ENCODE measurements at places on chromosomes 4 and X. TPM values are rescaled to one million over a fixed set of nuclear protein-coding genes. Genes with fewer than 3 reads are reported as not detected.

GRCh38 chr4:85806334-85806733 lies 331.4 kb downstream of the ARHGAP24 start:
- no peak for DNase-seq
- H3K27me3 ChIP-seq, result no peaks in the 10 kb centered on the region
- H3K27ac ChIP-seq, result no peak overlapping the region
- H3K4me3 ChIP-seq, result no peak overlapping the region
- H3K4me1 ChIP-seq, result no peaks in the 10 kb centered on the region
- H3K36me3 ChIP-seq, result no peaks in the 10 kb centered on the region

DNA sequence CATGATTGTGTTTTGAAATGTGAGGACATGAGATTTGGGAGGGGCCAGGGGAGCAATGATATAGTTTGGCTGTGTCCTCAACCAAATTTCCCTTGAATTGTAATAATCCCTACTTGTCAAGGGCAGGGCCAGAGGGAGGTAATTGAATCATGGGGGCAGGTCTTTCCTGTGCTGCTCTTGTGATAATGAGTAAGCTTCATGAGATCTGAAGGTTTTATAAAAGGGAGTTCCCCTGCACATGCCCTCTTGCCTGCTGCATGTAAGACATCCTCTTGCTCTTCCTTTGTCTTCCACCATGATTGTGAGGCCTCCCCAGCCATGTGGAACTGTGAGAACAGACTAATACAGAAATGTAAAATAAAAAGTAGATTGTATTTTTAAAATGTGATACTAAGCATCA lies 1294.9 kb downstream of the ADGRL3 start:
- H3K4me3 ChIP-seq, result no peak overlapping the region
- H3K4me1 ChIP-seq, result no peaks in the 10 kb centered on the region
- H3K36me3 ChIP-seq, result no peaks in the 10 kb centered on the region
- no peak overlapping the region for H3K27ac ChIP-seq
- no peaks in the 10 kb centered on the region for H3K27me3 ChIP-seq

The MAGEA9B gene
- not detected for total RNA-seq

The TMPRSS11D gene
- total RNA-seq, result not detected

DNA sequence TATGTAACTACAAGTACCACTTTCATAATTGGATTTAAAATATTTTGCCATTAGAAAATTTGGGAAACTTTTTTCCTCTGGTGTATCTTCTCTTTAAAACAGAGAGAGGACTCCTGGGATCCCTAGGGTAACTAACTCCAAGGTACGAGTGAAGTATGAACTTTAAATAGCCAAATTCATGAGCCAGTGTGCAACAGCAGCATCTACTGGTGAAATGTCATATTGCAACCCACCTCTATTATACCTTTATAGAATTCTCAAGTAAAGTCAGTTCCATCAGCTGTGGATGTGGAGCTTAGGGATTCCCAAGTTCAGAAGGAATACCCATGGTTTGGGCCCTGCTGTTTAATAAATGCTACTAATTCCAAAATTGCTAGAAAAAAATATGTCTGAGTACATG lies 282.7 kb upstream of the TAPT1 start:
- no peaks in the 10 kb centered on the region for H3K4me1 ChIP-seq
- H3K36me3 ChIP-seq, result no peaks in the 10 kb centered on the region
- DNase-seq, result no peak
- H3K27ac ChIP-seq, result no peak overlapping the region
- H3K4me3 ChIP-seq, result no peak overlapping the region
- no peaks in the 10 kb centered on the region for H3K27me3 ChIP-seq

DNA sequence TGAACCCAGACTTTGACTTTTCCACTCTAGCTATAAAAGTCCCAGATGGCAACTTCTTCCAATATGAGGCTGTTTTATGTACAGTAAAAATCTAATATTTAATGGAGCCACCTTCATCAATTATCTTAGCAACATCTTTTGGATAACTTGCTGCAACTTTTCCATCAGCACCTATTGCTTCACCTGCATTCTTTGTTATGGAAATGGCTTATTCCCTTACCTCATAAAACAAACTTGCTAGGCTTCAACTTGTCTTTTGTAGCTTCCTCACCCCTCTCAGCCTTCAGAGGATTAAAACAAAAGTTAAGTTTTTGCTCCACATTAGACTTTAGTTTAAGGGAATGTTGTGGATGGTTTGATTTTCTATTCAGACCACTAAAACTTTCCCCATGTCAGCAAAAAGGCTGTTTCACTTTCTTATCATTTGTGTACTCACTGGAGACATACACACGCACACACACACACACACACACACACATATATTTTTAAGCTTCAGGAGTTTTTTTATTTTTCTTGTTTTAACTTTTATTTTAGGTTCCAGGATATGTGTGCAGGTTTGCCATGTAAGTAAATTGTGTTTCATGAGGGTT lies 1296.1 kb upstream of the PABPC4L start:
- H3K4me1 ChIP-seq, result no peaks in the 10 kb centered on the region
- H3K27me3 ChIP-seq, result no peaks in the 10 kb centered on the region

DNA sequence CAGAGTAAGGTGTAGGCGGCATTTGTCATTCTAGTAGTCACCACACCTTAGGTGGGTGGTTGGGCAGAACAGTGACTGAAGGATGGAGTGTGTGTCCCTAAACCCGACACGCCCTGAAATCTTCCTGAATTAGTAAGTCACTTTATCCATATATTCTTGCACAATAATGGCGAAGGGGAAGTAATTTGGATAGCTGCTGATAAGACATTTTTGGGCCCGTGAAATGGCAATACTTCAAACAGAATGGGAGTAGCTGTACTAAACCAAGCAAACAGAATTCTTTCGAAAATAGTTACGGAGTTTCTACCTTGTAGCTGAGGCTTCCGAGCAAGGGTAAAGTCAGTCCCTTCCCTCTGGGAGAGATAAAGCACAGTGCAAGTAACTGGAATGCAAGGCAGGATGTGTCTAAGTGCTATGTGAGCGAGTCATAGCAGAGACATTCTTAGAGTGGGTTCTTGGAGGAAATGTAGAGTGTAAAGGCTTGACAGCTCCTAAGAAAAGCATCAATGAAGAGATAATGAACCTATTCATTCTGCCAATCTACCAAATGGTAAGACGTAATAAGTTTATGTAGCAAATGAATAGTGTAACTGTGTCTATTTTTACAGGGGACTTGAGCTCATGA lies 72.8 kb downstream of the CLCN5 start:
- H3K27ac ChIP-seq, result no peak overlapping the region
- no peaks in the 10 kb centered on the region for H3K27me3 ChIP-seq
- no peaks in the 10 kb centered on the region for H3K36me3 ChIP-seq
- H3K4me1 ChIP-seq, result peaks cover 6% of the 10 kb centered on the region
- no peak overlapping the region for H3K4me3 ChIP-seq

GRCh38 chrX:65920620-65921019 lies 119.3 kb downstream of the VSIG4 start:
- no peaks in the 10 kb centered on the region for H3K36me3 ChIP-seq
- no peaks in the 10 kb centered on the region for H3K27me3 ChIP-seq
- no peak overlapping the region for H3K4me3 ChIP-seq
- H3K27ac ChIP-seq, result no peak overlapping the region

The FAM47A gene
- not detected for total RNA-seq

- H3K36me3 ChIP-seq, result no peaks in the 10 kb centered on the region
- no peak overlapping the region for H3K27ac ChIP-seq
- no peaks in the 10 kb centered on the region for H3K27me3 ChIP-seq
- H3K4me1 ChIP-seq, result no peaks in the 10 kb centered on the region
- H3K4me3 ChIP-seq, result no peak overlapping the region
- no peak for DNase-seq
Measured at GRCh38 chr4:86106475-86106874, 253.4 kb downstream of the MAPK10 start.

DNA sequence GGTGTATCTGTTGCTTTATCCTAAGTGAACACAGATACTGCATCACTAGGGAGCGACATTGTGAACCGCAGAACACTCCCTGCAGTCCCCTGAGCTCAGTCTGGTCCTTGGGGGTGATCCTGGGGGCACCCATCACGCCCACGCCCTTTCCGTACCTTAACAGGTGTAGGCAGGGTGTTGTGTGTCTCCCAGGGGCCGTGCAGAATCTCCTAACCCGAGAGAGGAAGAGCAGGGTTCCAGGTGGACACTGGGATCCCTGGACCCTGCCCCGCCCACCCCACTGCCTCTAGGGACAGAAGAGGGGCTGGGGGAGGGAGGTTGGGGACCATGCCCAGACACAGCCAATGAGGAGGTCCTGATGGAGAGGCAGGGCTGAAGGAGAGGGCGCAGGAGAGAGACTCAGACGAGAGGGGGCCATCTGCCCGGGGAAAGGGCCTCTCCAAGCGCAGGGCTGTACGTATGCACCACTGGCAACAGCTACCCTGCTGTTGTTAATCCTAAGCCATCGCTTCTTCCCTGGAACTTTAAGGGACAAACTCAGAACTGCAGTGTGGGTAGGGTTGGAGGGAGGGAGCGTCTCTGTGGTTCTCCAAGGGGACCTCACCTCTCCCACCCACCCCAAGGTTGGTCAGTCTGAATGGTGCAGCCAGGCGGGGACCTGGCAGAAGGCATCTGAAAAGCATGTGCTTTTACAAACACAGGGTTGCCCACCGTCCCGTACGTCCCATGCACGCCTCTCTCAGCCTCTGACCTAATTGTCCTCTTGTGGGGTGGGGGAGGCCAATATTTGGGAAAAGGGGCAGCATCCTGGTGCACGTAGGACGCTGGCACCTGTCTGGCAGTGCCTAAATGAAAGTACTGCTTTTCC lies 2.5 kb downstream of the P2RY8 start:
- peak; percentile 64 for DNase-seq
- peak overlapping the region; percentile 94 for H3K4me3 ChIP-seq
- peak overlapping the region; percentile 99 for H3K27ac ChIP-seq
- peaks cover 15% of the 10 kb centered on the region for H3K4me1 ChIP-seq

DNA sequence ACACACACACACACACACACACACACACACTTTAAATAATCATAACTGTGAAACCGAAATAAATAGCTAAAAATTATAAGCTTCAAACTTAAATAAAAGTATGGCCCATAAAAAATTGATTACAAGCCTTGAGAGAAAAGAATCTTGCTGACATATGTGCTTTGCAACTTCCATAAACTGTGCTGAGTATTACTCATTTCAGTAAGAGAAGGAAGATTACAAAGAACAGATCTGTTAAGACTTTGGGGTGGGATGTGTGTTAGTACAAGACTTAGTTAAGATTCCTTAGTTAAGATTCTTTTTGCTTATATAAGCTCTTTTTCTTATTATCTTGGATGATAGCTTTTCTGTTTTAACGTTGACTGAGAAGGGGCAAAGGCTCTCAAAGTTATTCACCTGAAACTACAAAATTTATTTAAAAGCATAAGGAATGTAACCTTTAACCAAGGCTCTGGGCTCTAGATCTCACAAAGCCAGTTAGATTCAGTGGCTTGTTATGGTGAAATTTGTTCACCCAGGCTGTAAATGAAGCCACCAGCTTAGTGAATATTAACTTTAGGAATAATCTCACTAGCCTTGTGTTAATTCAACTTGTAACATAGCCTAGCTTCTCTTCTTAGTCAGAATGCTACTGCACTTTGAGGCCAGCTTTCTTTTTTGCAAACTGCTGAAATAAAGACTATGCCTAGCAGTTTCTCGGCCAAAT lies 58.2 kb downstream of the ARSJ start:
- no peaks in the 10 kb centered on the region for H3K36me3 ChIP-seq
- DNase-seq, result no peak
- H3K4me3 ChIP-seq, result no peak overlapping the region
- no peak overlapping the region for H3K27ac ChIP-seq

The CCSER1 gene
- total RNA-seq, result 0.17 TPM

DNA sequence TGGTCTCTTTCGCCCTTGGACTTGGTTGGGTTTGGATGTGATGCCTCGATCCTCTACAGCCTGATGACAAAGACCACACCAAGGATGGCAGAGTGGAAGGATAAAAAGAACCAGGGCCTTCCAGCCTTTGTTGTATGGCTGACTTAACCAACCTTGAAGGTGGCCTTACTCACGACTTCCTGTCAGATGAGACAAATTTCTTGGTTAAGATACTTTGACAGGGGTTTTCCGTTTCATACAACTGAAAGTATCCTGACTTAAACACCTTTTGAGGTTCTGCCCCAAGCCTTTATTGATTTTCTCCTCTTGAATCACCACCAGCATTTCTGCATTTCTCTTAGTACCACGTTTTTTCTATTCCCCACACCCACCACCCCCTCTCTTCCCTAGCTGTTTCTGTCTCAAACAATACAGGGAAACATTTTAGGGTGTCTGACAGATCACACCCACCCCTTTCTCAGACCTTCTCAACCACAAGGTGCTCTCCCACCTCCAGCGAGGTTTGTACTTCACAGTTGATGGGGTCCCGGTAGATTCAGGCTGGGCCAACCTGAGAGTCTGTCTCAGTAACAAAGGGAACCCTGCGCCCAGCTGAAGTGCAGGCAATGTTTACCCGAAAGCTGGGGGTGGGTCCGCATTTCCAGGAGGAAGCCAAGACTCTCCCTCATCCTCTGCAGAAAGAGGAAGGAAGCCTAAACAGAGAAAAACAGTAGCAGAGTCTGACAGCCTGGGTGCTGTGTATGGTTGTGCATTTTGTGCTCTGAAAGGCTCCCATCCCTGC lies 5.0 kb upstream of the TSPAN5 start:
- peak overlapping the region; percentile 98 for H3K27ac ChIP-seq
- H3K27me3 ChIP-seq, result no peaks in the 10 kb centered on the region
- peaks cover 59% of the 10 kb centered on the region for H3K4me1 ChIP-seq

- H3K27ac ChIP-seq, result no peak overlapping the region
- H3K36me3 ChIP-seq, result no peaks in the 10 kb centered on the region
- no peaks in the 10 kb centered on the region for H3K4me1 ChIP-seq
- DNase-seq, result no peak
- H3K27me3 ChIP-seq, result peaks cover 4% of the 10 kb centered on the region
Measured at GRCh38 chr4:79687006-79687405, 279.0 kb upstream of the GK2 start.

- no peaks in the 10 kb centered on the region for H3K27me3 ChIP-seq
- no peak for DNase-seq
- peaks cover 32% of the 10 kb centered on the region for H3K4me1 ChIP-seq
- H3K27ac ChIP-seq, result no peak overlapping the region
- peaks cover 4% of the 10 kb centered on the region for H3K36me3 ChIP-seq
Measured at GRCh38 chr4:109658871-109659410, 44.3 kb downstream of the CASP6 start.

GRCh38 chr4:97593248-97593647 lies 550.0 kb downstream of the STPG2 start:
- H3K27me3 ChIP-seq, result no peaks in the 10 kb centered on the region
- H3K27ac ChIP-seq, result no peak overlapping the region
- no peak overlapping the region for H3K4me3 ChIP-seq
- DNase-seq, result no peak

DNA sequence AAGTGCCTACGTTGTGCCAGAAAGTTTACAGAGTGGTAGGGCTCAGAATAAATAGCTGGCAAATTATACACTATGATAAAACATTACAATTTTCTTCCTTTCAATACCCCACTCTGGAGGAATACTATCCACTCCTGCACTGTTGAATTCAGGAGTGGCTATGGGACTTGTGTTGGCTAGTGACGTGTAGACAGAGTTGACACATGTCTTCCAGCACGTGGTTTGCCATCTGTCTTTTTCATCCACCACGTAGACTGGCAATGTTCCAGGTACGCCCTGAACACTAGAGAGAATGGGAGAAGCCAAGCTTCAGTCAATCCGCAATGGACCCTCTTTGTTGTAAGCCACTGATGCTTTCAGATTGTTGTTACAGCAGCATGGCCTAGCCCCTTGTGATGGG lies 168.8 kb upstream of the RBPJ start:
- peak overlapping the region; percentile 61 for H3K27ac ChIP-seq
- no peak overlapping the region for H3K4me3 ChIP-seq
- peaks cover 1% of the 10 kb centered on the region for H3K36me3 ChIP-seq
- H3K4me1 ChIP-seq, result peaks cover 45% of the 10 kb centered on the region
- DNase-seq, result no peak
- no peaks in the 10 kb centered on the region for H3K27me3 ChIP-seq

- no peaks in the 10 kb centered on the region for H3K27me3 ChIP-seq
- peaks cover 1% of the 10 kb centered on the region for H3K36me3 ChIP-seq
- DNase-seq, result no peak
- no peak overlapping the region for H3K4me3 ChIP-seq
Measured at GRCh38 chrX:154696676-154697045, 43.3 kb upstream of the CTAG2 start.

All from activated CD4-positive, alpha-beta memory T cell treated with anti-CD3 and anti-CD28 coated beads for 36 hours (primary cell).